Left forelimb (tissue), 1 donor: ENCODE measurements at places on chromosomes 5 and 9.

DNA sequence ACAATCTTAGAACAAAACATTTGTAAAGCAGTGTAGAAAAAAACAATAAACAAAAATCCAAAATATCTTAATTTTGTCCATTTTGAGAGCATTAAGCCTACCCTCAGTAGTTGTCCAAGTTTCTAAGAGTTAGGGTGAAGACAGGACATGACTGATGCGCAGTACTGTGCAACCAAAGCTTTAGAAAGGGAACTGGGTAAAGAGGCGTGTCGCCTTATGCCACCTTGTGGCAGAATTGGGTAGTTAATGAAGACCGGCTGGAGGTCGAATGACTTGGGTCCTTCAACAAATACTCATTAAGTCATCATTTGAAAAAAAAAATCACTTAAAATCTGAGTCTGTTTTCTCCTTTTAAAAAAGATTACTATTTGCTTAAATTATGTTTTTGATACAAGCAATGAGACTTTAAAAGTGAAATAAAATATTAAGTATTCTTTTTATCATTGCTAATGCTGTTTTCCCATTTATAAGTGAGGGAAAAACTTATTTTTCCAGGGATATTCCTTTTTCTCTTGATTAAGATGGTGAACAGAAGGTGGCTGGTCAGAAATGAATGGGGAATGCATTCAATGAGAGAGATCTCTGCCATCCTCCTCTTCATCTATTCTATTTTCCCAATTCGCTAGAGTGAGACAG lies 3.5 kb upstream of the RNF20 start:
- DNase-seq, result no peak

DNA sequence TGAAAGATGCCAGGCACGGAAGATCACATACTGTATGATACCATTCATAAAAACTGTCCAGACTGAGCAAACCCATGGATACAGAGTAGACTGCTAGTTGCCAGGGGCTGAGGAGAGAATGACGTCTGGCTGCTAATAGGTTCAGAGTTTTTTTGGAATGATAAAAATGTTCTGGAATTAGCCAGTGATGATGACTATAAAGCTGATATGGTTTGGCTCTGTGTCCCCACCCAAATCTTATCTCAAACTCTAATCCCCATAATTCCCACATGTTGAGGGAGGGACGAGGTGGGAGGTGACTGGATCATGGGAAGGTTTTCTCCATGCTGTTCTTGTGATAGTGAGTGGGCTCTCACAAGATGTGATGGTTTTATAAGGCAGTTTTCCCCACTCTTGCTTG lies 37.4 kb downstream of the CAMSAP1 start:
- DNase-seq, result no peak

DNA sequence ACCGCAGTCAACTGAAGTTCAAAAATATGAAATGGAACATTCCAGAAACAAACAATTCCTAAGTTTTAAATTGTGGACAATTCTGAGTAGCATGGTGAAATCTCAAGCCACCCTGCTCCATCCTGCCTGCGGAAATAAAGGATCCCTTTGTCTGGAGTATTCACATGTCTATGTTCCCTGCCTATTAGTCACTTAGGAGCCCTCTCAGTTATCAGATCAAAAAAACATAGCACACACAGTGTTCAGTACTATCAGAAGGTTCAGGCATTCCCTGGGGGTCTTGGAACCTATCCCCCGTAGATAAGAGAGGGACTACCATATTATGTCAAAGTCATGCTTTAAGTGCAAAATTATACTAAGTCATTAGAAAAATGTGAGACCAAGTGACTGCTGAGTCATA lies 300.8 kb downstream of the SEMA5A start:
- no peak for DNase-seq

DNA sequence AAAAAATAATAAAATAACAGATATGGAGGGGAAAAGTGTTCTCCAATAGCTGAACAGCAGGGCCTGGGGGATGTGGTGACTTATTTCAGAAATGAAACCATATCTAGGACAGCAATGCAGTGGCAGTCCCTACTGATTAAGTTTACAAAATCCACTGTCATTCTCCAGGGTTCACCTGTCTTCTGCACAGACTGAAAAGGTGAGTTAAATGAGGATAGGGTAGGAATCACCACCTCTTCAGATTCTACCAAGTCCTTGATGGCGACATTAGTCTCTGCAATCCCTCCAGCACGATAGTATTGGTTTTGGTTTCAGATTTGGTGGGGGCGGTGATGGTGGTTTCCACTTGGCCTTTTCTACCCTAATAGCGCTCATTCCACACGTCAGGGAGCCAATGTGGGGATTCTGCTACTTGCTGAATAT lies 32.3 kb upstream of the NPM1 start:
- no peak for DNase-seq

GRCh38 chr5:64921386-64921785 lies 152.7 kb downstream of the CWC27 start:
- no peak for DNase-seq

DNA sequence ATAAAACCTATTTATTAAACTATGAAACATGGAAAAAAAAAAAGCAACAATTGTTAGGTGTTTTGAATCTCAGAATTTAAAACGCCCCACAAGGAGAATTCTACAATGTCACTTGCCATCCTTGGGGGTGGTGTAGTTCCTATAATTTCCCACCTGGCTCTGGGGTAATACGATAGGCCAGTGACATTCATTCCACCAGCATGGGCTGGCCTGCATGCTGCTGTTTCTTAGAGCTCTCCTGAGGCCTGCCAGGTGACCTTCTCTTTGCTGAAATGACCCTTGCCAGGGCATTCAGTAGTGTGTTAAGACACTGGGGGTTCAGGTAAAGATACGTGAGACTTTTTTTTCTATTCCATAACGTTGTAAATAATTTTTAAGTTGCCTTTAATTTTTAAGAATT lies 10.0 kb upstream of the ARHGEF28 start:
- no peak for DNase-seq

DNA sequence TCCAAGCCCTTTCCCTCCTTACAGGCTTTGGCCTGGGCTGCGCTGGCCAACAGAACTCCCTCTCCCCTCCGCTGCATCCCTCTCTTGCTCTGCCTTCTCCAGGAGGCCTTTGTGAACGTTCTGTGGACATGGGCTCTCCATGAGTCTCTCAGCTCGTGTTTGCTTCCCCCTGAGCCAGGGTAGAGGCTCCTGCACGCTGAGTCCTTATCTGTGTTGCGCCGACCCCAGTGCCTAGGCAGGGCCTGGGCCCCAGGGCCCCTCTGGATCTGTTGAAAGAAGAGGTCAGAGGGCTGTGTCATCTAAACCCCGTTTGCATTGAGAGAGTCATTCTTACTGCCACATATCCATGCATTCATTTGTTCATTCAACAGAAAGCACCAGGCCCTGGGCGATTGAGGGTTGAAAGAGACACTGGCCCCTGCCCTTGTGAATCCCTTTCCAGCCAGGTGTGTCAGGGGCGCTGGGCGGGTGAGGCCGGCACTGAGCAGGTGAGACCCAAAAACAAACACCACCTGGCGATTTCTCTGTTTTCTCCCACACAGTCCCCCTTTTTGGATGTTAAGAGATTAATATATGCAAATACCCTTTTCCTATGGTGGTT lies 111.2 kb upstream of the IER5L start:
- peak; percentile 45 for DNase-seq

DNA sequence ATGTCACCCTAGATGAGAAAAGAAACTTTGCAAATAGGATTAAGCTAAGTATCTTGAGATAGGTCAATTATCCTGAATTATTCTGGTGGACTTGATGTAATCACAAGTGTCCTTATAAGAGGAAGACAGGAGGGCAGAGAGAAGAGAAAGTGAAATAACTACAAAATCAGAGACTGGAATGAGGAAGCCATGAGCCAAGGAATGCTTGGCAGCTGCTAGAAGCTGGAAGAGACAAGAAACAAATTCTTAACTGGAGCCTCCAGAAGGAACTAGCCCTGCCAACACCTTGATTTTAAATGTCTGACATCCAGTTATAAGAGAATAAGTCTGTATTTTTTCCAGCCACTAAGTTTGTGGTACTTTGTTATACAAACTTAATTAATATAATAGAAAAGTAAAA lies 480.0 kb downstream of the NR2F1-AS1 start:
- no peak for DNase-seq

- no peak for DNase-seq
Observed at GRCh38 chr5:61450493-61451279, 118.6 kb downstream of the ZSWIM6 start.
